ENCODE measurements at places on chromosomes 12 and 14.

DNA sequence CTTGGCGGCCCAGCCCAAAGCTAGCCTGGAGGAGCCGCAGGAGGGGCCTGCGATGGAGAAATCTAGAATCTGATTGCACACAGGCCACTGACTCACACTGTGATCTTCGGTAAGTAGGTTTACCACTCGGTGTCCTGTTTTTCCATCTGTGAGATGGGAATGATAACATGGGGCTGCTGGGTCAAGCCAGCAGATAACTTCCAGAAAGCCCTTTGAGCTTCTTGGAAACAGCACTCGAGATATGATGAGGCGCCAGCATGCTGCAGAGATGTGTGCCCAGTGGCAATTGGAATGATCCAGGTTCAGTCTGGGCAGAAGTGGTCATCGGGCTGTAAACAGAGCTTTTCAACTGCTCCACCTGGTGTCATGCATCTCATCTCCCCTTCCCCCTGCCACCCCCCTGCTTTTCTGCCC, 771.3 kb upstream of the TBX3 start:
- no peak for DNase-seq

DNA sequence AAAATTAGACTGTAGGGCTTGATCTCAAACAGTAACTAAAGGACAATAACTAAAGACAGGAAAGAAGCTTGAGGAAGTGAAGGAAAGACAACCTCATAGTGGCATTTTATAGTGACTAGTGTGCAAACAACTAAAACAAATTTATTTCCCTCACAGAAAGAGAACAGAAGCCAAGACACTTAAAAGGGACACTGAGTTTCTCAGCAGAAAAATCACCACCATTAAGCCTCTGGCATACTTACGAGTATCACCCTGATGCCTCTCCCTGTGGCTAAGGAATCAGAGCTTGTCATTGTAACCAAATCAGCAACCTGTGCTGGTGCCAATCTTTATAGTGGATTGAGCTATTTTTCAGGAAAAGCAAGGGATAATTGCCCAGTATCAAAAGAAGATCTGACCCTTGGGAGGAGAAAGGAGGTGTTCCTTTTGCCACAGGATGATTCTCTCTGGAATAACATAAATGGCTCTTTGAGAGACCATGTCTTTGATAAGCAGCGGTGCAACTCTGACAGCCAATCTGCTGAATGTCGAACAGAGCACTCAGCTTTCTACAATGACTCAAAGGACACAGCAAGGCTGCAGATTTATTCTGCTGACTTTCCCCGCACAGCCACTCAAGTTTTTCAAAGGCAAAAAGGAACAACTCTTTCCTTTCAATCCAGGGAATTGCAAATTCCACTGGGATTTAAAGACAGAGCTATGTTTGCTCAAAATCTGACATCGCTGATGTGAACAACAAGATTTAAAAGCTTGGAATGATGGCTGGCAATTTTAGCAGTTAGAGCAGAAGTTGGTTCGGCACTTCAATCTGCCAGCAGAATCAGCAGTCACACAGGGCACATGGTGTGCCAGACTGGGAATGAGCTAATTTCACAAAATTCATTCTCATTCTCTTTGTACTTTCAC, 34.6 kb downstream of the ATF7 start:
- no peak for DNase-seq

- no peak for DNase-seq
These were observed 92.5 kb downstream of the SSPN start for GRCh38 chr12:26287671-26288381.

DNA sequence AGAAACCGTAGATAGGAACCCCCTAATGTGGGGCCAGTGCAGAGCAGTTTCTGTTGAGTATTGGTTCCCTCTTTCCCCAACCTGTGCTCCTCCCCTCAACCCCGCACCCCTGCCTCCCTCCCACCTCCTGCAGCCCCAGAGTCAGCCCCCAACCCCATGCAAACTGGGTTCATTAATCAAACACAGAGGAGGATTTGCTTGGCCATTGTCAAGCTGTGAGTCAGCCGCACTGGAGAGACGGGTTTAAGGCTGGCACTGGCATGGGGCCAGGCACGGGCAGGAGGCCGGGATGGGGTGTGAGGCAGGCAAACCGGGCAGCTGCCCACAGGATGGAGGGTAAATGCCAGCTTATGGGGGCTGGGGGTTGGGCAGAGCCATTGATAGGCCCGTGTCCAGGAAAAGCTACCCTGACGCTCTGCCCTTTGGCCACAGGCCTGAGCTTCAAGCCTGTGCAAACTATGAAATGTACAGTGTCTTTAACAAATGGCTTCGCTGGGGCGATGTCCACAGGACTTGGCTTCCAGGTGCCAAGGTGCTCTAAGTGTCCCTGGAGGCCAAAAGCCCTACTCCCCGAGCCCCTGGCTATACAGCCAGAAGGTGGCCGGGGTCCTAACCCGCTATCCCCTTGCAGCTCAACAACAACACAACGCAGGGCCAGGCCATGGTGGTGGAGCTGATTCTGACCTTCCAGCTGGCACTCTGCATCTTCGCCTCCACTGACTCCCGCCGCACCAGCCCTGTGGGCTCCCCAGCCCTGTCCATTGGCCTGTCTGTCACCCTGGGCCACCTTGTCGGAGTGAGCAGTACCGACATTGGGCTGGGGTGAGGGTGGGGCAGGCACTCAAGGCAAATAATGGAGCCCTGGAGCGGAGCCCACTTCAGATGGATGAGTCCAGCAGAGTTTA, 1.4 kb downstream of the AQP5 start:
- DNase-seq: no peak

DNA sequence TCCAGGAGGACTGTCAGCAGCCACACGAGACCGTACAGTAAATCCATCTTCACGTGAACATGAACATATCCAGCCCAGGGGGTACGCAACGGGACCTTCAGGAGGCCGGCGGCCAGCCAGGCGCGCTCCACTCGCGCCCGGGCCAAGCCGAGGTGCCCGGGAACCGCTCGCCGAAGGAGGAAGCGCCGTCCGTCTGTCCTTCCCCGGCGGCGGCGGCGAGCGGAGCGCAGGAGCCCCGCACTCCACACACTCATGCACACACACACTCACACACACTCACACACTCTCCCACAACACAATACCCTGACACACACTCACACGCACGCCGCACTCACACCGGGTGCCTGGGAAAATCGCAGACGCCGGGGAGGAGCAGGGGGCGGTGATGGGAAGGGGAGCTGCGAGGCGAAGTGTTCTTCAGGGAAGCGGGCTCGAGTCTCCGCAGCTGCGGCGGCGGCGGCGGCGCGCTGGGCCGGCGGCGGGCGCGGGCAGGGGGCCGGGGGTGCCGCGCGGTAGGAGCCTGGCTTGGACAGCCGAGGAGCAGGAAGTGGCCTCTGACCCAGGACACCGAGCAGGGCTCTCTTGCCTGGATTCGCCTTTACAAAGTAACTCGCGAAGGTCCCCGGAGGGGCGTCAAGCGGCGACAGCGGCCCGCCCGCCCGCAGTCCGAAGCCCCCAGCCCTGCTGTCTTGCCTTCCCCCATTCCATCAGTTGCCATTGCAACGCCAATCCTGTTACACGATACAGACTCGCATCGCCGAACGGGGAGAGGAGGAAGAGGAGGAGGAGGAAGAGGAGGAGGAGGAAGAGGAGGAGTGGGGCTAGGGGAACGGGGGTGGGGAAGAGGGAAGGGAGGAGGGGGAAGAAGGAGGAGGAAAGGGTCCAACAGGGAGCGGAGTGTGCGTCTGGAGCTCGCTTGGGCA, 601 bp downstream of the MDGA2 start:
- no peak for DNase-seq

GRCh38 chr14:104138098-104138717, at the start of gene KIF26A:
Gene KIF26A (plus strand): TSS chr14:104138587. CDS start chr14:104138723, 136 bp downstream.
- DNase-seq: no peak

- no peak for DNase-seq
These were observed 63.9 kb downstream of the FUT8 start for GRCh38 chr14:65476273-65476941.

DNA sequence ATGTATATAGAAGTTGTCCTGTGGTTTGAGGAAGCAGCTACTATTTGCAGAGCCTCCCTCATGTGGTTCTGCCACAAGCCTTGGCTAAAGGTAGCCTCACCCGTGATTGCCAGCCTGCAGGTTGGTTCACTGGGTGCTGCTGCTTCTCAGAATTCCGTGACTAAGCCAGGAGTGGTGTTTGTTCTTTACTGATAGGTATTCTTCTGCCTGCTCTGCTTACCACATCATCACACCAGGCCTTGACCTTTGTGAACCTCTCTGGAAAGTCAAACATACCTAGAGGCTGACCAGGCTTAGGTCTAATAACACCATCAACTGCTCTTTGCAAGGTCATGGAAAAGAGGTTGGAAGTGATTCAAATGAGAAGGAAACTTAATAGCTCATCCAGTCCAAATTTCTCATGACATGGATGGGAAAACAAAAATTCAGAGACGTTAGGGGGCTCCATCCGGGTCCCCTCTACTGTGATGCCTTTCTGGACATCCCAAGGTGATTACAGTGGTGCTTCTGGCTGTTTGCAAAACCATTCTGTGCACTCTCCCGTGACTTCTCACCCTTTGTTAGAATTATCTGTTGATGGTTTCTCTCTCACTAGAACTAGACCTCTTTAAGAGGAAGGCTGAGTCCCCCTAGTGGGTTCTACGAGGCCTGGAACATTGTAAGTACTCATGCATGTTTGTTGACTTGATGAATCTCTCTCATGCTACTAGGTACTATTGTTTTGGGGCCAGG, 8.5 kb upstream of the SOCS2 start:
- no peak for DNase-seq

DNA sequence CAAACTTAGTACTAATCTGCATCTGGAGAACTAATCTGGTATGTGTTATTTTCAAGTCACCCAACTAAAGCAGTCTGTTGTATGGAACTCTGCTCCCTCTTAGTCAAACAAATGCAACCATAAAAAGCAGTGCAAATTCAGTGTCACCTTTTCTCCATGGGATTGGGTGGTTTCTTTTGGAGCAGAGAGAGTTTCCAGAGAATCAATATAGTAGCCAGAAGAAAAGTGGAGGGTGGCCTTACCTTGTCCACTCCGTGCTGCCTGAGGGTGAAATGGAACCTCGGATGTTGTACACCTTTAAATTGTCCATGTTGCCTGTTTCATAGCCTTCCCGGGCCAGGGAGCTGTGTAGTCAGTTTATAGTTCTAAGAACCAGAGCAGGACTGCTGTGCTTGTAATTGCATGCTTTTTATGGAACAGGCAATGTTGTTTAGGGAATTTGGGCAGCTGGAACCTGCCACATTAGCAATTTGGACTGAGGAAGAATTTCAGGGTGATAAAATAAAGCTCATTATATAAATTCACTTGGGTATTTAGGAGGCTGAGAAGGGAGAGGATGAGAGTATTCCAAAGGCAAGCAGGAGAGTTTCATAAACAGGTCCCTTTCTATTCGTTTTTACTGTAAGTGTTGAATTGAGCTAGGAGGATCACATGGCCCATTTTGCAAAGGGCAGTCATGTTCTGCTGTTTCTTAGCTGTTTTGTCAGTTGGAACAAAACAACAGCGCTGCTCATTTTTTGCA, 60.5 kb downstream of the CRADD start:
- no peak for DNase-seq

- no peak for DNase-seq
These were observed 159.3 kb upstream of the CPNE8 start for GRCh38 chr12:39064708-39065107.

GRCh38 chr12:1517734-1518525, 76.5 kb downstream of the FBXL14 start:
- DNase-seq: no peak

- DNase-seq: no peak
These were observed 703.6 kb upstream of the FLRT2 start for GRCh38 chr14:84826294-84826693.

DNA sequence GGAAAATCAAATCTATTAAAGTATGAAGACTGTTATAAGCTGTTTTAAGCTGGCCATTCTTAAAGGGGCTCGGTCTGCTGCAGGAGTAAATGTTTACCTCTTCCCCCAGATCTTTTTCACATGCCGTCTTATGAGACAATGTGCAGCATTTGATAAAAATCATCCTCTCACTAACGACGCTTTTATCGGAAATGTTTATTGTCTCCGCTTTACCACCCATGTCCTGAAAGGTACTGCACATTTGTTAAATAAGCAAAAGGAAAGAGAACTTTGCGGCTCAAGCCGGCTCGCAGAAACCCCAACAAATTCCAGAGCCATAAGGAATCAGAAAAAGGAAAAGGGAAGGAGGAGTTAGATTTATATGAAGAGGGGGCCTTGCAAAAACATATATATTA, 137.8 kb downstream of the HMGA2 start:
- DNase-seq: no peak

DNA sequence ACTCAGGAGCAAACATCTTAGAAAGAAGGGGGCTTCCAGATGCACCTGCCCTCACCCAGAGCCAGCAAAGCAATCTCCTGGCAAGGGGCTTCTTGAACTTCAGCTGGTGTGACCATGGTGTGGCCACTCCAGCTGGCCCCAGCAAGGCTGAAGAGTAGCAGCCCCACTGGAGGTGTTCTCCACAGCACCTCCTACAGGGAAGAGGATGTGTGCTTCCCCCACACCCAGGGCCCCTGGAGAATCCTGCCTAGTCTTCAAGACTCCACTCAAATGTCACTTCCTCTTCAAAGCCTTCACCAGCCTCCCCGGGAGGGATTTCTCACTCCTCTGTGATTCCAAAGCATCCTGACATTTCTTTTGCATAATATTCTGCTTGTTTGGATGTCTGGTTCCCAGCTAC, 8.5 kb downstream of the RAB15 start:
- no peak for DNase-seq
